NCI-H2029 treated with DMSO at 0.1 percent for 48 hours (cell line): ENCODE measurements at places on chromosomes 2 and 18.
A peak's percentile ranks its signal among the peaks of the same experiment; 100 is the strongest.

- DNase-seq, result peak; percentile 9
Observed at GRCh38 chr2:119659601-119660342, 19.2 kb upstream of the TMEM177 start.

DNA sequence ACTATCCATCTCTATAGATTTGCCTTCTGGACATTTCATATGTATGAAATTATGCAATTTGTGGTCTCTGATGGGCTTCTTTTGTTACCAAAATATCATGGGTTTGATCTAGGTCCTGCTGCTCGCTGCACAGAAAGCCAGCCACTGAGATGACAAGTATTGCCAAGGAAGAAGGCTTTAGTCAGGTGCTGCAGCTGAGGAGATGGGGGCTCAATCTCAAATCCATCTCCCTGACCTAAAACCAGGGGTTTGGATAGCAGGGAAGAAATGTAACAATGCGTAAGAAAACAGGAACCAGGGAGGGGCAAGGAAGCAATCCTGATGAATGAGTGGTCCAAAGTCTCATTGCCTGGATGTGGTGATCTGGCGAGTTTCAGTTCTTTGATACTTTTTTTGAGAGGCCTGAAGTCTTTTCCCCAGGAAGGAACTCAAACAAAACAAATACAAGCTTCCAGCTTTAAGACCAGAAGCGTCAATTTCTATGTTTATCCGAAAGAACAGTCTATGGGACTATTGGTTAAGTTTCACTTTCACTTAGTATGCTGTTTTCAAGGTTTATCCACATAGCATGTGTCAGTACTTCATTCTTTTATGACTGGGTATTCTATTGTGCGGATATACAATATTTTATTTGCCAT, 3.4 kb upstream of the CKAP2L start:
- DNase-seq, result no peak

GRCh38 chr2:234091883-234092282, 41.4 kb downstream of the SPP2 start:
- peak; percentile 57 for DNase-seq

DNA sequence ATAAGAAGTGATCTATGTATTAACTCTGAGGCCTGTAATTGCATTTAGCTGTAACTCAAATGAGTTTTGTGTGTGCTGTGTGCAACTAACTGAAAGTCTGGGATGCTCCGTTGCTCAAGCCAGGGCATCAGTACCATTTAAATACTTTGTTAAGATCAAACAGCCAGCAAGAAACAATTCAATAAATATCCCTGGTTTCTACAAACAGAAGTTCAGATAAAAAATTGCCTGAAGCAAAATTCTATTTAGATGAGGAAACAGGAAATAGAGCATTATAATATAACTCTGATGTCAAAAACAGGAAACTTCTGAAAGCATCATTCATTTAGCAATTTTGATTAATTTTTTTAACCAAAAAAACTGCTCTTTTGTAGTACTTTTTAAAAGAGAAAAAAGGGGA, 18.9 kb upstream of the SLC38A11 start:
- DNase-seq, result no peak

DNA sequence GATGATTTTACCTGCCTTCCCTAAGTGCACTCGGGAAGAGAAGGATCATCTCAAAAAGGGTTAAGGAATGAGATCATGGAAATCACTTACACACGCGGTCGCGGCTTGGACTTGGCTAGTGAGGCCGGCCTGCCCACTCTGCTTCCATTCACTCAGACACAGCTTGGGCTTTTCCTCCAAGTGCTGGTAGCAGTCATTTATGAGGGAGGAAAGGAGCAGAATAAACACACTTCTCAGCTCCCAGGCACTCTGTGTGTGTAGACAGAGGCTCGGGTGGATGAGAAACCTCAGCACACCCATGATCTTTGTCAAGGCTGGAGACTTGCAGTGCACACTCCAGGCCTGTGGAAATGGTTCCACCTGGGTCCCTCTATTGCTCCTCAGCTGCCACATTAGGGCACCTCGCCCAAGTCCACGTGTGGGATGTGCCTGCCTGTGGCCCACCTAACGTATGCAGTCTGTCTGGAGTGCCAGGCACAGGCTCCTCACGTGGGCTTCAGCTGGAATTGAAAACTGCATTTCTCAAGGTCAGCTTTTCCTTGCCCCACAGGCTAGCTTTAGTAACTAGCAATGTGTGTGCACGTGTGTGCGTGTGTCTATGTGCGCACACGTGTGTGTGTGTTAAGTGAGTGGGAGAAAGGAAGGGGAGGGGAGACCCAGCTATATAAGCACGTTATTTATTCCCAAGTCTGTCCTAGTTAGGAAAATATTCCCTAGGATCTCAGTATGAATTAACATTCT, 288.4 kb downstream of the SOX11 start:
- no peak for DNase-seq

GRCh38 chr18:58784601-58785137, 80.0 kb upstream of the ZNF532 start:
- DNase-seq, result no peak

- no peak for DNase-seq
Observed at GRCh38 chr2:99688699-99689098, 198.9 kb upstream of the REV1 start.

DNA sequence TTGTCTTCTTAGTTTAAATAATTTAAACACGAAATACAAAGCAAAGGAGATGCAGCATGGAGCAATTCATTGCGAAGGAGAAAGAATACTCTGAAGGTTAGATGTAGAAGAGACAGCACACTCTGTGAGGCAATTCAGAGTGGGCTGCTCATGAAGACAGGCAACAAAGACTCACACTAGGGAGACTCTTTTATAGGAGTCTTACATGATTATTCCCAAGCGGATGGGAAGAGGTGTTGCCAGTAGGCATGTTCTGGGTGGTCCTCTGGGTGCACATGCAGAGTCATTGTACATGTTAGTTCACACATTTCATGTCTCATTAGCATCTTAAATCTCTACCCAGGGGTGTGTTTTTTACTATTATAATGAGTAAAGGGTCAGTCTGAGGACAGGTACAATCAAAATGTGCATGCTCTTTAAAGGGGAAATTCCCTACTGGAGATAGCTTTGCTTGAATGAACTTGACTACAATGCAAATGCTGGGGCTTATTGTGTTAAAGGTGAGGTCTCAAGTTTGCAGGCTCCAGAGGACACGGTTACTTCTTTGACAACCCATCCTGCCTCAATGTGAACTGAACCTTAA, 275.5 kb downstream of the CDH19 start:
- DNase-seq, result no peak

DNA sequence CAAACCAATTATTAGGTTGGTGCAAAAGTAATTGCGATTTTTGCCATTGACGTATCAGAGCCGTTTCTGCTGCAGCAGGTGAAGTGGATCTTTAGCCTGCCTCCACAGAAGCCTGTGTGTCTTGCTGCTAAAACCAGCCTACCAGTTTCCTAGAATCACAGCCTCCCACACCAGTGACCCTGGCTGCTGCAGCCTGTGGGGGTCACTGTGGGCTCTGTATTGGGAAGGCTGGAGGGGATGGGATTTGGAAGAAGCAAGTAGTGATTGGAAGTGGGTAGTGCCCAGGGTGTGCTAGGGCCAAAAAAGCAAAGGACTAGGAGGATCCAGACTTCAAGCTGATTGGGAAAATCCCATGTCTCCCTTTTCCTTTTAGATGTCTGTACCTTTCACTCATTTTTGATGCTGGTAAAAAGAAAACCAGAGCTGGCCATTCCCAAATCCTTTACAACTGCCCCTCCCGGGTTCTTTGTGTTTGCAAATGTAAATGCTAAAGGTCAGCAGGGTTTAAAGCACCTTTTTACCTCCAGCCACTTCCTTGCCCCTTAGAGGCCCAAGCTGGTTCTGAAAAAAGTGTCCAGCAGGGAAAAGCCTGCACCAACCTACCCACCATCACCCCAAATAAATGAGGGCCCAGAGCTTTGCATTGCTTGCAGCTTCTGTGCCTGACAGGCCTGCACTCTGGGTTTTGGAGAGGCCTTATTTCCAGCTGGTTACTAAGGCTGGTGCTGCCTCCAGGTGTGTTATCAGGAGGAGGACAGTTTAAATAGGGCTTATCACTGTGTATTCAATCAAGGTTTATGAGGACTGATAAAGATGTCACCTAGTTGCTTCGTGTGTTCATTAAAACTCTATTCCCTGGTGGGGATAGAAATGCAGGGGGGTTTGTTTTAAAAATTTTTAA, 172.0 kb downstream of the MIB1 start:
- DNase-seq, result no peak
